ENCODE measurements at places on chromosomes 3 and 15.

GRCh38 chr15:88450125-88450798 lies 16.9 kb downstream of the MRPL46 start:
- peak; percentile 5 for DNase-seq

DNA sequence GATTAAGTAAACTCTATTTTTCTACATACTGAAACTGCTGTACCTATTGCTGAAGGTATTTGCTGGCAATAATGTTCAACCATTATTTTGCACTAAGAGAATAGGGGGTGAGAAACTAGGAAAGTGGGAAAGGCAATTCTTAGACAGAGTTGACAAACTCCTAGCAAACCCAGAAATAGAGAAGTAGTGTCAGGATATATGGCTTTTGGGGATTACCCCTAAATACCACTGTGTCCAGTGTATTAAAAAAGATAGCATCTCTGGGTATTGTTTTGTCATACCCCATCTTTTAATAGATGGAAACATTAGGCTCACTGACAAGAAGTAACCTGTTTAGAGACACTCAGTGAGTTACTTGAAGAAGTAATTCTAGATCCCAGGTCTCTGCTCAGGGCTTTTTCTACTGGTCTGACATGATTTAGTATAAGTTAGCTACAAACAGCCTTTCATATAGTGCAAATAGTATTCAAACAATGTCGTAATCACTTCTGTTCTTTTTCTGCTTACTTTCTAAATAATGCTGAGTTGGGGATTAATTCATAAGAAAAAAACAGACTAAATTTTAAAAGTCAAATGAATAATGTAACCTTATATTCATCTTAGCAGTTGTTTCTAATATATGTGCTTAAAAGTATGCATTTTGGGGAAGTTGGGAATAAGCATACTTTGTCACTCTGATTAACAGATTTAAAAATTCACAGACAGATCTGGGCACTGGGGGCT lies 107.2 kb downstream of the IL1RAP start:
- no peak for DNase-seq

GRCh38 chr15:60582370-60583036 lies 103.6 kb upstream of the ICE2 start:
- DNase-seq: peak; percentile 22

DNA sequence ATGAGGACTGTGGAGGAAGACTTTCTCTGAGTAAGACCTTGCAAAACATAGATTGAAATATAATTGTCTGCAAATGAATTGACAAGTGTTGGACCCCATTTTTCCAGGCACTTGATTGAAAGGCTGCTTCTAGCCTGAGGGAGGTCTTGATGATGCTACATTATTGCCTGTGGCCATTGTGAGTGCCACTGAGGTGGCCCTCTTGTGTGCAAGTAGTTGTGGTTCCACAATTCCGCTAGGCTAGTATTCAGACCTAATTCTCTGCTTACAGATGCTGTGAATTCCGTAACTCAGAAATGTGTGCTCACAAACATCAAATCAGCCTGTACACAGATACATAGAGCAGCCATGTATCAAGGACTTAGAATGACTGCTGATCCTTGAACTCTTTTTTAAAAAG lies 34.7 kb downstream of the FNDC3B start:
- DNase-seq: no peak

DNA sequence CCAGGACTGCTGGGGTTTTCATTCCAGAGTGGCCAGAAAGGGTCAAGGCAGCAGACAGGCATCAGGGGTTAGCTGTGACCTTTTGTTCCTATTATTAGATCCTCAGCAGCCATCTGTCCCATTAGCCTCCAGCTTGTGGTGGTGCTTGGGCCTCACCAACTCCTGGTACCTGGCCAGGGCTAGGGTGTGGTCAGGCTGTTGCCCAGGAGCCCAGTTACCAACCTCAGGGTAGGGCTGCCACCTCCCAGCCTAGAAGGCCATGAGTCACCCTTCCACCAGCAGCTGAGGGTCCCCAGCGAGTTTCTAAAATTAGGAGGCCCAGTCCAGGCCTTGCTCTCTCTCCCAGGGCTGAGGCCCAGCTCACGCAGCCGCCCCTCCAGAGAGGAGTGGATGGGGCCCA lies 12.2 kb downstream of the TMEM43 start:
- no peak for DNase-seq

- DNase-seq: no peak
Observed at GRCh38 chr3:161991901-161992540, 495.4 kb downstream of the OTOL1 start.

GRCh38 chr3:10816019-10816862 lies at the start of gene SLC6A11:
SLC6A11 (plus strand) TSS chr3:10816228; CDS start chr3:10816266, 38 bp downstream.
- no peak for DNase-seq

- no peak for DNase-seq
Observed at GRCh38 chr3:114389156-114389555, 95.3 kb downstream of the TIGIT start.

DNA sequence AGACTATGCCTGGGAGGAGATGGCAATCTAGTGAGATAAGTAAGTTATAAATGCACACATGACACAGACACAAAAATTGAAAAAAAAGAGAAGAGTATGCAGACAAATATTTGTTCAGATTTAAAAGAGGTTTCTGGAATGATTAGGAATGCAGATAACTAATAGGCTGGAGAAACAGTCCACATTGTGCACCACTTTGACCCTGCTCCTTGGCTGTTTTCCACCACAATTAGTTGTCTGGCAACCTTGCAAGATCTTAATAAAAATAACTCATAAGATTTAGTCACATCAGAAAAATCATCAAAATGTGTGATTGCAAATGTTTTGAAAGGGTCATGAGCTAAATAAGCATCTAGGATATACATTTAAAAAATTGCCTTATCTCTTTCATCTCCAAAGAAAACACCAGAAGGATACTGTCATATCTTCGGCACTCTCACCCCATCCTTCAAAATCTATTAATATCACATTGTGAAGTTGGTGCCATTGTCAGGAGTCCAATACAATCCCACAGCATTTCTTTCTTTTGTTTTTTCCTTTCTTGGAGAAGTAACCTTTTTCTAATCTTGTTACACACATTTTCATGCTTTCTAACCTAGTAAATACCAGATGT lies 153.7 kb upstream of the KCNMB2 start:
- DNase-seq: no peak

DNA sequence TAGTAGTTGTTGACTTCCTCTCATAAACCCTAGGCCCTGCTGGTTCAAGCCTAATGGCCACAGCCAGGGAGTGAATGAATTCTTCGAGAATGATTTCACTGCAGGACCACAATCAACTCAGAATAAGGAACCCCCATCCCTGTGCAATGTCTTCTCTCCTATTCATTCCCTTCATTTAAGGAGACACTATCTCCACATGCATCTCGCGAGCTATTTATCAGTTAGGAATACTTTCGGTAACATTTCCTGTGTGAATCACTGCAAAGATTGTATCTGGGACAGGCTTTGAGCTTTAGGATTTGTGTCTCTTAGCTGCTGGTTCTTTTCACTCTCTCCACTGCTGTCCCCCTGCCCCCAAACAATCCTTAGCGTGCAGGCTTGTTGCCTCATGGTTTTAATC lies 94.4 kb downstream of the MYLK start:
- DNase-seq: no peak

DNA sequence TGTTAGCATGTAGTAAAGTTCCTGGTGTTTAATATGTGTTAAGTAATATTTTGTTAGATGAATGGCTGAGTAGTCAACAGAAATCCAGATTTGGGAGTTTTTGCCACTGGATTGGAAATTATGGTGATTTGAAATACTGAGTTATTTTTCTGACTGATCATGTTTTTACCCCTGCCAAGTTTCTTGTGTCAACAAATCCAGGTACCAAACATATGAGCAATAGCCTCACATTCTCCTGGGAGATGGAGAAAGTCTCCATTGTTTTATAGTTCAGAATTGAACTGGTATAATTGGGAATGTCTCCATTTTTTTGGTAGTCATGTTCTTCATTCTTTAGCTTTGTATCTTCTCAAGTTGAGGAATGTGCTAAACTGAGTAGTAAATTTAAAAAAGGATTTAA lies 767.2 kb upstream of the LMCD1 start:
- no peak for DNase-seq

GRCh38 chr15:85618956-85619491 lies 175.7 kb downstream of the KLHL25 start:
- no peak for DNase-seq

GRCh38 chr15:73518180-73518862 lies 75.4 kb downstream of the REC114 start:
- no peak for DNase-seq

GRCh38 chr15:72509484-72509883 lies 35.4 kb downstream of the ARIH1 start:
- DNase-seq: no peak

DNA sequence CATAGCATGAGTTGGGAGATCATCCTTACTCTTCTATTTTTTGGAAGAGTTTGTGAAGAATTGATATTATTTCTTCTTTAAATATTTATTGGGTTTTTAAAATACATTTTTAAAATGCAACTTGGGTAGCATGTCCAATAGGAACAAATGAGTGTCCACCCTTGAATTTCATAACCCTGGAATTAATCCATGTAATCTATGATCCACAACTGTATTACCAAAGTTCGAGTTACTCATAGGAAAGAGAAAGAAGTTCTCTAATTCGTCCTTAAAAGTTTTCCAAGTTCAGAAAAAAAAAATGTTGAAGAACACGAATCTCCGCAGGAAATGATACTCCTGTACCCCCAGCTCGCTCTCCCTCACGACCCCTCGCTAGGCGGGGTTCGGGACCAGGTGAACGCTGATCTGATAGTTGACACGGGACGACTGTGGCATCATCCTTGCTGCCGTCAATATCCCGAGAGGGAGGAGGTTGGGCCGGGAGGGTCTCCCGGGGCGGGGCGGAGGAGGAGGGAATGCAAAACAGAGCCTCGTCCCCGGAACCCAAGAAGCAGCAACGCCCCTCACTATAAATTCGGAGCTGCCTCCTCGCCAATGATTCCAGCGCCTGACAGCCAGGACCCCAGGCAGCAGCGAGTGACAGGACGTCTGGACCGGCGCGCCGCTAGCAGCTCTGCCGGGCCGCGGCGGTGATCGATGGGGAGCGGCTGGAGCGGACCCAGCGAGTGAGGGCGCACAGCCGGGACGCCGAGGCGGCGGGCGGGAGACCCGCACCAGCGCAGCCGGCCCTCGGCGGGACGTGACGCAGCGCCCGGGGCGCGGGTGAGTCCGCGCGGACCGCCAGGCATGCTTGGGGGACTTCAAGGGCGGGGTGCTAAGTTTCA lies at the start of gene AGTR1:
Gene AGTR1 (plus strand): TSS at position 598 of the 884 bp plus-strand sequence. CDS start 43,133 bp downstream, outside the sequence.
- no peak for DNase-seq

DNA sequence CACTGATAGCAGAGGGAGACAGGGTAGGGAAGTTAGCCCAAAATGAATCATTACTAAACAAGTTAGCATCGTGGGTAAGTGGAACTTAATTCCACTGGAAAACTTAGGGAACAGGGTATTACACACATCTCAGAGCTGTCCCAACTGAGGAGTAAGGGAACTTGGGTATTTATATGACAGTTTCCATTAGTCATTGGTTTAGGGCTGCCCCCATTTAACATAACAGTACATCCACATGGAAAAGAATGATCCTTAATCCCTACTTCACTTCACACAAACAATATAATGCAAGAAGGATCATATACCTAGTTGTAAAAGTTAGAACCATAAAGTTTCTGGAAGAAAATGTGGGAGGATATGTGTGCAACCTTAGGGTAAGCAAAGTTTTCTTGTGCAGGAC lies 4.3 kb upstream of the REC114 start:
- no peak for DNase-seq

GRCh38 chr15:99717161-99718009 lies 15.9 kb downstream of the LYSMD4 start:
- DNase-seq: no peak

DNA sequence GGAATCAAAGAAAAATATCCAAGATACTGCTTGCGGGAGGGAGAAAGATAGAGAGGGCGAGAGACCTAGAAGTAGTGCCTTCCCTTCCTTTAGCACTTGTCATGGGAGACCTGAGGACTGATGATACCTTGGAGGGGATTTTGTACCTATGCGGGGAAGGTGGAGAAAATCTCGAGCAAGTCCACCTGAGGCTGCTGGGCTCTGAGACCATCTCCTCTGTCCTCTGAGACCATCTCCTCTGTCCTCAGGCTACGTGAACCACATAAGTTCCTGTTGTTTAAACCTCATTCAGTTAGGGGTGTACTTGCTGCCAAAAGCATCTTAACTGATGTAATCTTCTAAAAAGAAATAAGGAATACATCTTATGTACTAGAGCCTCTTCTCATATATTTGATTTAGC lies 164.9 kb downstream of the NR2F2 start:
- DNase-seq: no peak
